ENCODE measurements at places on chromosomes 5 and 9. TPM values are rescaled to one million over a fixed set of nuclear protein-coding genes. Genes with fewer than 3 reads are reported as not detected.

DNA sequence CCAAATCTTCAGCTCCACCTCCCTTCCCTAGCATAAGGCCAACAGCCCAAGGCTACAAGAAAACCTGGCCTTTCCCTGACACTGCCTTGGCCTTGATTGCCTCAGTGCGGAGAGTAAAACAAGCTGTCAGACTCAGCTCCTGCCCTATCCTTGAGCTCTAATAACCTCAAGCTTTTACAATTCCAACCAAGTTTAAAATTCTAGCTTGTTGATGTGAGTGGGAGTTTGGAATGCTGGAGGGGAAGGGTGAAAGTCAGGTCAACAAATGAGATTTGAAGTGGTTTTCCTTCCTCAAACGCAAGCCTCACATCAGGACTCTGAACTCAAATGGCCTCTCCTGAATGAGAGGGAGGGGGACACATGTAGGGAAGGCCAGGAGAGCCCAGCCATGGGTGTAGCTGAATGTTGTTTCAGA lies 197.0 kb upstream of the VLDLR start:
- peak; percentile 76 for DNase-seq

GRCh38 chr9:134758949-134759607 lies 117.5 kb downstream of the COL5A1 start:
- DNase-seq: no peak

- DNase-seq: no peak
Measured at GRCh38 chr5:80387063-80387768, 20.6 kb upstream of the ZFYVE16 start.

- peak; percentile 92 for DNase-seq
Measured at GRCh38 chr9:37466037-37466709, 923 bp upstream of the ZBTB5 start.

DNA sequence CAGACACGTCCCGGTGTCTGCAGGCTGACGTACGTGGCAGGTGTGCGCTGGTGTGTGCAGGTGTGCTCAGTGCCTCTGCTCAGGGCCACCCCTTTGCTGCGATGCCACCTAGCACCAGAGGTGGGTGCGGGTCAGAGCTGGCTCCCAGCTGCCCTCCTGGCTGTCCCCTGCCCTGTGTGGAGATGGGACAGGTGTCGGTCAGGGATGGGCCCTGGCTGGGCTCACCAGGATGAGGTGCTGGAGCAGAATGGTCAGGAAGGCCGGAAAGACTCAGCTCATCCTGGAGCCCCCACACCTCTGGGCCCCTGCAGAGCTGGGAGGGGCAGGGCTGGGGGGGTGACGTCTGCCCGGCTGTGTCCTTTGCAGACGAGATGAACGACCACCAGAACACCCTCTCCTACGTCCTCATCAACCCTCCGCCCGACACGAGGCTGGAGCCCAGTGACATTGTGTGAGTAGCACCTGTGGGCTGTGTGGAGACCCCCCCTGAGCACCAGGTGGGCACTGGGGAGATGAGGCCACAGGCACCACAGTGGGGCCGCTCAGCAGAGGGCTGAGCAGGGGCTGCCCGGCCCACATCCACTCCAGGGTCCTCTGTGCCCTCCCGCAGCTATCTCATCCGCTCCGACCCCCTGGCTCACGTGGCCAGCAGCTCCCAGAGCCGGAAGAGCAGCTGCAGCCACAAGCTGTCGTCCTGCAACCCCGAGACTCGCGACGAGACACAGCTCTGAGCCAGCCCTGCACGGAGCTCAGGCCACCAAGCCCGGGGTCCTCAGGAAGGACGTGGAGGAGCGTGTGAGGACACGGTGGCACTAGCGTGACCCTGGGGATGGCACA lies 89.7 kb downstream of the KCNT1 start:
- DNase-seq: no peak

DNA sequence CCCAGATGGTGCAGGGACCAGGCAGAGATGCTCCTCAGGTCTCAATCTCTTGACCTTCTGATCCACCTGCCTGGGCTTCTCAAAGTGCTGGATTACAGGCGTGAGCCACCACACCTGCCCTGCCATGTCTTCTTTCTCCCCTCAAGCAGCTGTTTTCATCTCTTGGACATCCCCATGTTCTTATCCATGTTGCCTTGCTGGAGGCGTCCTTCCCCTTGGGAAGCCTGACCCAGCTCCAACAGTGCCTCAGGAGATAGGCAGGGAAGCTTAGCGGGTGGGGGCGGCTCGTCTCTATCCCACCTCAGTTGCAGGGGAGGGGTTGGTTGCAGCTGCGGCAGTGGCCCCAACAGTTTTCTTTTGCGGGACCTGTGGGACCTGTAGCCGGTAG lies 24.7 kb upstream of the SPATA31E1 start:
- no peak for DNase-seq

DNA sequence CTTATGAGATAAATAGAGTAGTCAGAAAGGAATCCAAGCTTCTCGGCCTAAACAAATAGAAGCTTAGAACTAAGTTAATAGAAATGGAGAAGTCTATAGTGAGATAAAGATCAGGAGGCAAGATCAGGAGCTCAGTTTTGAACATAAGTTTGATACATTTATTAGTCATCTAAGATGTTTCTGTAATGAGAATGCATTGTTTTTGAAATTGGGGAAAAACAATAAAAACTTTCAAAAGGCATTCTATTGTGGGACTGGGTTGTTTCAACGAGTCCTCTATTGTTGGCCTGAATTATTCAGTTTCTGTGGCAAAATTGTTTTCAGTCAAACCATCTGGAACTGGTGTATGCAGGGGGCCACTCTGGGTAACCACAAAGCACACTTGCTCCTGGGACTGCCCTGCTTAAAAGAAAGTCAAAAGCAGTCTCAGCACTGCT lies 181.0 kb upstream of the CLINT1 start:
- no peak for DNase-seq

- no peak for DNase-seq
Measured at GRCh38 chr5:172294831-172295230, 11.3 kb upstream of the UBTD2 start.

- DNase-seq: no peak
Measured at GRCh38 chr9:98455256-98456155, 200.1 kb upstream of the TBC1D2 start.

- DNase-seq: no peak
Measured at GRCh38 chr9:123757547-123757946, 172.4 kb downstream of the DENND1A start.

DNA sequence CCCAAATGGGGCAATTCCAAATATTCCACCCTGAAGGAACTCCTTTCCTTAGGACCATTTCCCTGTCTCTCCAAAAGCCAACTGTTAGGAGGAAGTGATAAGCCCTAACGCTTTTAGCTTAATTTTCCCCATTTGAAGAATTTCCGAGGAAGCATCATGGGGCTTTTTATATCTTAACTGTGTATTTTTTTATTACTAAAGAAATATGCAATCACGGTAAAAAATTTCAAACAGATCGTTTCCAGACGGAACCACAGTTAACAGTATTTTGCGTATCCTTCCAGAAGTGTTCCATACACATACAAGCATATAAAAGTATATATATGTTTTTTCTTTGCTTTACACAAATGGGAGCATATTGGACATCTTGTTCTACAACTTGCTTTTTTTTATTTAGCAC lies 133.8 kb downstream of the FGF1 start:
- no peak for DNase-seq

DNA sequence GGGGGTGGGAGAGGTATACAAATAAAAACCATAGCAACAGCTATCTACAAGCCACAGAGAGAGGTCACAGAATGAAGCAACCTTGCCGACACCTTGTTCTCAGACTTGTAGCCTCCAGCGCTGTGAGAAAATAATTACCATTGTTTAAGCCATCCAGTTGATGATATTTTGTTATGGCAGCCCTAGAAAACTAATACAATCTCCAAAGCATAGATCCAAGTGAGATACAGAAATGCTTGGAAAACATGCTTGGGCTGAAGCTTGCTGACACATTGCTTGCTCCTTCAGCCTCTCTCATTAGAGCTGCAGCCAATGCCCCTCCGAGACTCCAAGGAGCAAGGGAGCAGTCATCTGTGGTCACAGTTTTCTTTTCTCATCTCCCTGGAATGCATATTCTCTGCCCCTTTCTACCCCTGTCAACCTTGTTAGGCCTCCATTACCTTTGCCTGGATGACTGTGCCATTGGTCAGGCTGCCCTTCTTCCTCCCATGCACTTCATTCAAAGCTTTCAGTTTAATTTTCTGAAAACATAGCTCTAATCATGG lies 401.4 kb upstream of the KLF4 start:
- no peak for DNase-seq

DNA sequence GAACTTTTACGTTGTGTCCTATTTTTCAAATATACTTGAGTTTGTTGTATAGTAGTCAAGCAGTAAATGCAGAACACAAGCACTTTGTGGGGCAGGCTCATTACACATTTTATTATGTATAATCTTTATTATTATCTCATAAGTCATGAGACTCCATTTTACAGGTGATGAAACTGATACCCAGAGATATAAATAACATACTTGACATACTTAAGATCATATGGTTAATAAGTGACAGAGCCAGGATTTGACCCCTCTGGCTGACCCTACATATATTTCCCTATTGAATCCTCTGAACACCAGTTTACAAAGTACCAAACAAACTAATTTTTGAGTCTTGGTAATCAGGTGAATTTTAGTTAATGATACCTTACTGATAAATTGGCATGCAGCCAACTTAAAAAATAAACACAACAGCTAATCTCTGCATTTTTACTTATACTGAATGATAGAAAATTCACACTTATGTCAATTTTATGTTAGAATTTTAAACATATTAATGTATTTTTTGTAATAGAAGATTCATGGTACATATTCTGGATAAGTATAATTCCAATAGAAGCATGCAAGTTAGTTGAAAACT lies 305.0 kb upstream of the MEF2C start:
- no peak for DNase-seq

- DNase-seq: no peak
Measured at GRCh38 chr5:96391921-96392320, 41.1 kb downstream of the PCSK1 start.

GRCh38 chr5:137837491-137838394 lies 29.9 kb upstream of the MYOT start:
- no peak for DNase-seq

DNA sequence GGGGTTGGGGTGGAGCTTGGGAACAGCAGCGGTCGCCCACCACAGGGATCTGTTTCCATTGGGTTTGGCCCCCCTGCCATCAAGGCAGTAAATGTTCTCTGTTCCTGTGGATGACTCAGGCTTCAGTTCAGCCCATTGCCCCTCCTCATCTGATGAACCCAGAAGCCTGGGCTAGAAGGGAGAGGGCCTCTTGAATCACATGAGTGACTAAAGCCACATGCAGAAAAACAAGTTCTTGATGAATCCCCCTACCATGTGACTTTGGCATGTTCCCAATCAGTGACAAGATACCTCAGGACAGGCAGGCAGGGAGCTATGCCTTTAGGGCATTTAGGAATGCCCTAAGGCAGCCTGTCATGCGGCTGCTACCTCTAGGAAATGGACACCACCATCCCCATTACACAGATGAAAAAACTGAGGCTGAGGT lies 2.5 kb downstream of the SH3PXD2B start:
- peak; percentile 81 for DNase-seq

DNA sequence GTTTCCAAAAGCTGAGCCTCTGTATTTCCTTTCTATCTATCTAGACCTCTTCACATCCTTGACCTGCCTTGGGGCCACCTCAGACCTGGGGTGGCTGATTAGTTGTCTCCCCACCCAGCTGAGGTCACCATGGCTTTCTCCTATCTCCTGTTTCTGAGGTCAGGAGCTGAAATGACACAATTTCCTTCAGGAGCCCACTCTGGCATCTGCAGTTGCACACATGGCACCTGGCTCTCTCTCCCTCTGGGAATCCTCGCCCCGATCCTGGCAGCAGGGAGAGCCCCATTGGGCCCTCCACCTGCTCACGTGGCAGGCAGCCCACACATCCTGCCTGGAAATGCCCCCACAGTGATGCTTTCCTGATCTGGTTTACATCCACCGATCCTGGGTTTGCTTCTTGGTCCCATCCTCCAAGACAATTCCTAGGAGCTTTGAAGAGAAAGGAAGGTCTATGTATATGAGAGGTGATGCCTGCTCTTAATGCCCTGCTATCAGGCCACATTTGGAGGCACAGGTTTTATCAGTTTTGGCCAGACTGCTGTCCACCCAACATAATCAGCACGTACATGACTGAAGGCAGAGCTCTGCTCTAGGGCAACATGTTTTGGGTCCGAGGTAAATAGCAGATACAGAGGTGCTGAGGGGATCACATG lies 53.7 kb downstream of the MARCHF3 start:
- DNase-seq: no peak

DNA sequence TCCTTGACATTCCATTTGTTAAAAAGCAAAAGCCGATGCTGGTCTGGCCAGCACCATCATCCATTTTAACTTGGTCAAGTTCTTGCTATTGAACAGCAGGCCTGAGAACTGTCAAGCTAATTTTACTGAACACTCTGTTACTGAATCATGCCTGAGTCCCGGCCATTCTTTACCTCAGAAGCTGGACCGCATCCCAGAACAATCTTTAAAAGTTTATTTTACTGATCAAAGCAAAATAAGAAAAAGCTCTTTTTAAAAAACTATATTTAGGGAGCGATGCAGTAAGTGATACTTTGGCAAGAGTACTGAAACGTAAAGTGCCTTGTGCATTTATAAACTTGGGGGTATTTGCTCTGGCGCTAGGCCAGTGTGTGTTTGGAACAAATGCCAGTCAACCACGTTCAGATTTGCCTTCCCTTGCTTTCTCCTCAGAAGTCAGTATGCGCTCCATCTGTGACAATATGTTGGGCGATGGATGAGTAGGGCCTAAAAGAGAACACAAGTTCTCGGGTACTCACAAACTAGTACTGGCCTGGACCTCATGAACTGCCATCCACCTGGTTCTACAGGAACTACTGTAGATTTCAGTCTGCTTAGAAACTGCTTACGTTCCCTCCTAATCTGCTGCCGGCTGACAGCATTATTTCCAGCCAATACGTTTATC lies 161.9 kb downstream of the MAPKAP1 start:
- peak; percentile 42 for DNase-seq

DNA sequence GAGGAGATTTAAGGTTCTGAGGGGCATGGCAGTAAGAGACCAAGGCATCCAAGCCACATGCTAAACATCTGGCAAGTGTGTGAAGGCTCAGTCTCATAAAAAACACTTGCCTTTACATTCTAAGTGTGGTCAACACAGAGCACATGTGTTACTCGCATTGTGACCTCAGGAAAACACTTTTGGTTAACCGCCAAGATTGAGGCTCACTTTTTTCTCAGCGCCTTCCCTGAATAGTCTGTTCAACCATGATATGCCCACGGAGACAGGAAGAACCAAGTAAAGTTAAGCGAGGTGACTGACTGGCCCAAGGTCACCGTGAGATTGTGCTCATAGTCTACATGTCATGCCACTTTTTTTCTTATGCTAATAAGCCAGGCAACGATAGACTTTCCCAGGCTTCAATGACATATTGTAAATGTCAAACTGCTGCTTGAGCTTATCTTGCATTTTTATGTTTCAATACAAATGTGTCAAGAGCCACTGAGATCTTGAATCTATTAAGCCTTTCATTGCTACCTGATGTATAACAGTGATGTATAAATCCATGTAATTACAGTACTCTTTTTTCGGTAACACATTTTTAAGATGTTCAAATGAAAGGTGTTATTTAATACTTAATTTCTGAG lies 21.1 kb upstream of the IL9 start:
- DNase-seq: peak; percentile 26

GRCh38 chr9:37784291-37784615 lies 611 bp downstream of the EXOSC3 start:
- no peak for DNase-seq

The NUP214 gene
- 23.2 TPM for total RNA-seq

The TOR1B gene
- 19.5 TPM for total RNA-seq

The ARL14EPL gene
- total RNA-seq: not detected

The FOXI1 gene
- total RNA-seq: not detected

The ADGRD2 gene
- not detected for total RNA-seq

The PDLIM4 gene
- 11.7 TPM for total RNA-seq

The FAM169A gene
- 7.3 TPM for total RNA-seq

The MAP1B gene
- total RNA-seq: 96.3 TPM

The RABEPK gene
- 11.0 TPM for total RNA-seq

The ZNF618 gene
- total RNA-seq: 13.8 TPM

All from adrenal gland (tissue), 19 donors.